ENCODE measurements at places on chromosomes 12 and 14. TPM values are rescaled to one million over a fixed set of nuclear protein-coding genes. Genes with fewer than 3 reads are reported as not detected.

- H3K4me3 ChIP-seq: no peak overlapping the region
- peak overlapping the region; percentile 70 for H3K27ac ChIP-seq
- peak; percentile 4 for DNase-seq
- H3K36me3 ChIP-seq: no peaks in the 10 kb centered on the region
- H3K27me3 ChIP-seq: peaks cover 11% of the 10 kb centered on the region
- peaks cover 19% of the 10 kb centered on the region for H3K4me1 ChIP-seq
Observed at GRCh38 chr12:1916371-1917171, 1.9 kb downstream of the CACNA2D4 start.

GRCh38 chr12:44227616-44228015, 391.7 kb downstream of the TMEM117 start:
- H3K4me3 ChIP-seq: no peak overlapping the region
- no peak overlapping the region for H3K27ac ChIP-seq
- H3K27me3 ChIP-seq: no peaks in the 10 kb centered on the region

DNA sequence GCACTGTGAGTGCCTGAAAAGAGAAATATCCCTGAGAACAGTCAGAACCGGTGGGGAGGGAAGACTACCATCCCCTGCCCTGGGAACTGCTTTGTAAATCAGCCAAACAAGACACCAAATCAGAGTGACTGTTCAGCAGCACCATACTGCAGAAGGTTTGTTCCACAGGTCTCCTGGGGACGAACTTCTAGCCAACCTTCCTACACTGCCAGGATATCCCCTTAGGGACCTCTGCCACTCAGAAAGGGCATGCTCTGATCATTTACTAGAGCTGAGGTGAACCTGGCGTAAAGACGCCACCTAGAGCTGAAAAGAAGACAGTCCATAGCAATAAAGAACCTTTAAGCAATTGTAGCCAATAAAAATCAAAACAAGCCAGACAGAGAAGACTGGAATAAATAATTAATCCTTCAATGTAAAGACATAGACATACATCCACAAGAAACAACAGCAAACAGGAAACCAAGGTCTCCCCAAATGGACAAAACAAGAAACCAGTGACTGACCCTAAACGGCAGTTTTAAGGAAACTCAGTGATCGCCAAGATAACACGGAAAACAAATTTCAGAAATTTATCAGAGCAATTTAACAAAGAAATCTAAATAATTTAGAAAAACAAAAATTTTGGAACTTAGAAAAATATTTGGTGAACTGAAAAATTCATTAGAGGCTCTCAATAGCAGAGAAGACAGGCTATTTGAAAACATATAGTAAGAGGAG, 228.1 kb upstream of the AMIGO2 start:
- no peaks in the 10 kb centered on the region for H3K27me3 ChIP-seq
- H3K36me3 ChIP-seq: peaks cover 10% of the 10 kb centered on the region
- peak overlapping the region; percentile 76 for H3K4me3 ChIP-seq
- peak overlapping the region; percentile 87 for H3K27ac ChIP-seq
- peaks cover 38% of the 10 kb centered on the region for H3K4me1 ChIP-seq

- H3K27ac ChIP-seq: no peak overlapping the region
- peaks cover 1% of the 10 kb centered on the region for H3K27me3 ChIP-seq
- DNase-seq: no peak
- no peaks in the 10 kb centered on the region for H3K4me1 ChIP-seq
Observed at GRCh38 chr12:122785503-122785902, 11.1 kb downstream of the CCDC62 start.

DNA sequence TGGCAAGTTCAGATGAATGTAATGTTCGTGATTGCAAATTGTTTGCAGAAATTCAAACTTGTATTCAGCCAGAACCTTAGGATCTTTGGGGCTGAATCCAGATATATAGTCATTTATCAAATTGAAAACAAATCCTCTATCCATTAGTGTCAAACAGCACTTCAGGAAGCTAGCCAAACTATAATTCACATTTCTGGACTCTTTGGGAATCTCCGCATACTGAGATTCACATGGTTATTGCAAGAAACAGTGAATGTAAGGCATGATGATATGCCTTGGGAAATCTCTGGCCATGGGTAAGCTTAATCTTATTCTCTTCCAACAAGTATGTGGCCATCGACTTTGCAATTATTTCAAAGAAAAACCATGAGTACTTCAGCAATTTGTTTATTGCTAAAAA, 98.5 kb downstream of the KLHL28 start:
- H3K27me3 ChIP-seq: peaks cover 6% of the 10 kb centered on the region
- H3K4me1 ChIP-seq: no peaks in the 10 kb centered on the region

- no peak overlapping the region for H3K27ac ChIP-seq
- H3K36me3 ChIP-seq: peaks cover 86% of the 10 kb centered on the region
- H3K4me1 ChIP-seq: peaks cover 70% of the 10 kb centered on the region
- DNase-seq: no peak
- H3K4me3 ChIP-seq: no peak overlapping the region
Observed at GRCh38 chr14:69392481-69392880, 5.6 kb downstream of the ERH start.

DNA sequence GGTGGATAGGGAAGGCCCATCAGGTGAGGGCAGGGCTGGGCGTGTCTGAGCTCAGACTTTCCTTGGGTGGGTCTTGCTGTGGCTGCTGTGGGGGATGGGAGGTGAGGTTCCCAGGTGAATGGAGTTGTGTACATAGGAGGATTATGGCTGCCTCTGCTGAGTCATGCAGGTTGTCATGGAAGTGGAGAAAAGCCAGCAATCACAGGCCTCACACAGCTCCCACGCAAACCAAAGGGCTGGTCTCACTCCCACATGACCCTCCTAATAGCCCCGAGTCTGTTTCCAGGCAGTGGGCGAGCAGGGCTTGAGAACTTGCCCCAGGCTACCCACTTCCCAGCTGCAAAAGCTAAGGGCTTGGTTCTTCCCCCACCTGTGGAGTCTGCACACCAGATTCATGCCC, 149.5 kb downstream of the IPO8 start:
- H3K4me1 ChIP-seq: no peaks in the 10 kb centered on the region
- H3K27me3 ChIP-seq: no peaks in the 10 kb centered on the region
- no peak overlapping the region for H3K4me3 ChIP-seq
- no peak overlapping the region for H3K27ac ChIP-seq
- H3K36me3 ChIP-seq: no peaks in the 10 kb centered on the region
- no peak for DNase-seq

KCNK10 gene
- total RNA-seq: not detected

PLXNC1 gene
- 27.0 TPM for total RNA-seq

CLEC6A gene
- total RNA-seq: not detected

IGF1 gene
- total RNA-seq: 0.86 TPM

MRPL51 gene
- total RNA-seq: 208 TPM

HSPB8 gene
- total RNA-seq: not detected

All from activated CD4-positive, alpha-beta memory T cell treated with anti-CD3 and anti-CD28 coated beads, Interleukin-2, amount 10 ng/mL, durations not matched to agents 7 days and 5 days (primary cell).